Activated CD8-positive, alpha-beta memory T cell treated with anti-CD3 and anti-CD28 coated beads, Interleukin-2, amount 10 ng/mL, durations not matched to agents 7 days and 5 days (primary cell): ENCODE measurements at places on chromosomes 12 and 14.
A peak's percentile ranks its signal among the peaks of the same experiment; 100 is the strongest.

GRCh38 chr12:24898606-24899005, 50.3 kb downstream of the BCAT1 start:
- H3K27ac ChIP-seq, result no peak overlapping the region
- peaks cover 39% of the 10 kb centered on the region for H3K4me1 ChIP-seq
- H3K27me3 ChIP-seq, result peaks cover 3% of the 10 kb centered on the region
- no peak overlapping the region for H3K4me3 ChIP-seq
- DNase-seq, result no peak

GRCh38 chr14:97180304-97181200, 383.4 kb downstream of the VRK1 start:
- H3K36me3 ChIP-seq, result peaks cover 13% of the 10 kb centered on the region
- no peaks in the 10 kb centered on the region for H3K27me3 ChIP-seq
- no peak overlapping the region for H3K27ac ChIP-seq
- no peak overlapping the region for H3K4me3 ChIP-seq
- no peak for DNase-seq
- peaks cover 32% of the 10 kb centered on the region for H3K4me1 ChIP-seq

DNA sequence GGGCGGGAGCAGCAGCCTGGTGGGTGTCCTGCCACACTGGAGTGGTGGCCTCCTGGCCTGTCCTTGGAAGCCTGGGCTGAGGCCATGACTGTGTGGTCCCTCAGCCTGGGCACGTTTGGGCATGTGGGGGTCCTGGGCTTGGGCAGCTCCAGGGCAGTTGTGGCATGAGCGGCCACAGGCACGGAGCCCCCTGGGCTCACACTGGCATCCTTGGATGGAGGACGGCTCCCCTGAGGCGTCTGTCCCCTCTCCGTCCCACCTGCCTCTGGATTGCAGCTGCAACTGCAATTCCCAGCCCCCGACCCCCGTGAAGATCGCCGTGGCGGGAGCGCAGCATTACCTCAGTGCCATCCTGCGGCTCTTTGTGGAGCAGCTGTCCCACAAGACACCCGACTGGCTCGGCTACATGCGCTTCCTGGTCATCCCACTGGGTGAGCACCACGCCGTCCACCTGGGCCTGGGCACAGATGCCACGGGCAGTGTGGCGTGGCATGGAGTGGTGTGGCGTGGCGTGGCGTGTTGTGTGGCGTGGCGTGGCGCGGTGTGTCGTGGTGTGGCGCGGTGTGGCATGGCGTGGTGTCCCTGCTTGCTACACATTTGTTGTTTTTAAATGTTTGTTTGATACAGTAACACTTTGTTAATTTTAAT, 15.1 kb upstream of the TEX22 start:
- H3K27me3 ChIP-seq, result no peaks in the 10 kb centered on the region
- no peak overlapping the region for H3K27ac ChIP-seq
- no peaks in the 10 kb centered on the region for H3K4me1 ChIP-seq
- no peaks in the 10 kb centered on the region for H3K36me3 ChIP-seq

DNA sequence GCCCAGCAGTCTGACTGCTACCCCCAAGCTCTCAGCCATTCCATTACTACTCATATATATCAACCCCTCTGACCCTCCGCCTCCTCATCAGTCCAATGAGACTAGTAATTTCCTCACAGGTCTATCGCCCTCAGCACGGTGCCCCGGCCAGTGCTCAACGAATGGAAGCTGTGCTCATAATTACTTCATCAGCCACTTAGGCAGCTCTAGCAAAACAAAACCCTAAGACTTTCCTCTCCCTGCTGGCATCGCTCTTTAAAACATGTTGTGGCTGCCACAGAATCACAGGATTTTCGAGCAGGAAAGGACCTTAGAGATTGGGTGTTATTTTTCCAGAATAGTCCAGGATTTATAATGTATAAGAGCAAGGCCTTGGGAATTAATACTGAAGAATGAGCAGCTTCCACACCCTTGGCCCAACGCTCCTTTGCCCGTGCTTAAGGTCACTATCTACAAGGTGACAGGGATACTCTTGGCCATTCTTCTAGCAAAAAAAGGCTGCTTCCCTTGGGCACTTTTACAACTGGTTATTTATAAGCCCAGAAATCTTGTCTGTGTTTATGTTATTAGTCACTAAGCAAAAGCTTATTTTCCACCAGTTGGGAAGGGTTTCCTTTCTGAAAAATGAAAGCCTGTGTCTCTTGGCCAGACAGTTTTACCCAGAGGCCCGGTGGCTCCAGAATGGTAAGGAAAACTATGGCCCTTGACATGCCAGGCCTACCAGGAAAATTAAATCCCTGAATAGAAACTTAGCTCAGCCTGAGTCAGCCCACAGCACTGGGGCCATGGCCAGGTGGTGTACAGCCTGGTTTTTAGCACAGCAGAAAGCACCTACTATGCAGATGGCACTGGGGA, 47.9 kb downstream of the NUAK1 start:
- no peak overlapping the region for H3K27ac ChIP-seq
- no peaks in the 10 kb centered on the region for H3K36me3 ChIP-seq
- peaks cover 12% of the 10 kb centered on the region for H3K27me3 ChIP-seq
- H3K4me3 ChIP-seq, result no peak overlapping the region
- no peaks in the 10 kb centered on the region for H3K4me1 ChIP-seq
- no peak for DNase-seq

DNA sequence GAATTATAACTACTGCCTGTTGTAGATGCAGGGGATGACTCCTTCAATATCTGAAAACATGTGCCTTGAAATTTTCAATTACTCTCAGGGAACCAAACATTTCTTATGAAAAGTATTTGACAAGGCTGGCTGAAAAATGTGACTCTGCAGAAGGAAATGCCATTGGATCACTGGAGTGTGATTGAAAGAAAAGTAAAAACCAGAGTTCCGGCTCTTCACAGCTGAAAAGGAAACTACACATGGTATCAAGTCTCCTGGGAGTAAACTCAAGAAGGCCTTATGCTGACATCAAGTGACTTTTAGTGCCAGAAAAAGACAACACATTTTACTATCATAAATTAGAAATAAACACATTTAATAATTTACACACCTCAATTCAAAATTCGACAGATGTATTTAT, 693.0 kb downstream of the LRFN5 start:
- H3K4me1 ChIP-seq, result no peaks in the 10 kb centered on the region
- no peak overlapping the region for H3K27ac ChIP-seq
- H3K27me3 ChIP-seq, result no peaks in the 10 kb centered on the region
- no peaks in the 10 kb centered on the region for H3K36me3 ChIP-seq

GRCh38 chr12:71854594-71854993, 15.0 kb downstream of the TBC1D15 start:
- H3K36me3 ChIP-seq, result peaks cover 67% of the 10 kb centered on the region
- no peak overlapping the region for H3K27ac ChIP-seq
- no peak for DNase-seq
- H3K4me3 ChIP-seq, result no peak overlapping the region
- no peaks in the 10 kb centered on the region for H3K27me3 ChIP-seq
- H3K4me1 ChIP-seq, result no peaks in the 10 kb centered on the region

- no peak overlapping the region for H3K4me3 ChIP-seq
- peaks cover 21% of the 10 kb centered on the region for H3K4me1 ChIP-seq
- H3K36me3 ChIP-seq, result peaks cover 11% of the 10 kb centered on the region
- no peak for DNase-seq
- H3K27me3 ChIP-seq, result no peaks in the 10 kb centered on the region
Observed at GRCh38 chr12:76417116-76417515, 68.9 kb upstream of the BBS10 start.

- no peaks in the 10 kb centered on the region for H3K27me3 ChIP-seq
- DNase-seq, result no peak
- no peak overlapping the region for H3K27ac ChIP-seq
- peaks cover 74% of the 10 kb centered on the region for H3K36me3 ChIP-seq
- no peak overlapping the region for H3K4me3 ChIP-seq
Observed at GRCh38 chr14:50475460-50475859, 56.9 kb downstream of the MAP4K5 start.

- H3K4me1 ChIP-seq, result peaks cover 49% of the 10 kb centered on the region
- H3K36me3 ChIP-seq, result peaks cover 27% of the 10 kb centered on the region
Observed at GRCh38 chr12:94175763-94176668, 27.6 kb downstream of the PLXNC1 start.

DNA sequence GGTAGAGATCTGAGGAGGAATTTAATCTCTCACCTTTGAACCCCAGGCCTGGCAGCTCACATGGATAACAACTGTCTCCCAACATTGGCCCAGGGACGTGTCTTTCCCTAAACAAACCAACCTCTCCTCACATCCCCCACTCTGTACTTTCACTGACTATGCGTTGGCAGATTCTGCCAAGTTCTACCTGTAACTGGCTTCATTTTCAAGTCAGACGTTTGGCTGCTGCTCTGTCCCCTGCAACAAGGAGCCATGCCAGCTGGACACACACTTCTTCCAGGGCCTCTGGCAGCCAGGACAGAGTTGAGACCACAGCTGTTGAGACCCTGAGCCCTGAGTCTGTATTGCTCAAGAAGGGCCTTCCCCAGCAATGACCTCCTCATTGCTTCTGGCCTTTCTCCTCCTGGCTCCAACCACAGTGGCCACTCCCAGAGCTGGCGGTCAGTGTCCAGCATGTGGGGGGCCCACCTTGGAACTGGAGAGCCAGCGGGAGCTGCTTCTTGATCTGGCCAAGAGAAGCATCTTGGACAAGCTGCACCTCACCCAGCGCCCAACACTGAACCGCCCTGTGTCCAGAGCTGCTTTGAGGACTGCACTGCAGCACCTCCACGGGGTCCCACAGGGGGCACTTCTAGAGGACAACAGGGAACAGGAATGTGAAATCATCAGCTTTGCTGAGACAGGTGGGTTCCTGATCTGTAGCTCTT, at the start of gene INHBC:
TSS of gene INHBC (plus strand) at position 268 of the 707 bp plus-strand sequence. CDS start at position 371, 103 bp downstream.
- no peaks in the 10 kb centered on the region for H3K27me3 ChIP-seq
- H3K36me3 ChIP-seq, result peaks cover 3% of the 10 kb centered on the region
- H3K4me3 ChIP-seq, result peak within 1 kb of the TSS; percentile 68
- H3K27ac ChIP-seq, result peak within 1 kb of the TSS; percentile 89
- H3K4me1 ChIP-seq, result peaks cover 30% of the 10 kb centered on the region

- no peaks in the 10 kb centered on the region for H3K27me3 ChIP-seq
- H3K4me3 ChIP-seq, result no peak overlapping the region
- DNase-seq, result no peak
- H3K27ac ChIP-seq, result no peak overlapping the region
- H3K36me3 ChIP-seq, result no peaks in the 10 kb centered on the region
- H3K4me1 ChIP-seq, result no peaks in the 10 kb centered on the region
Observed at GRCh38 chr14:48333221-48333920, 658.0 kb upstream of the MDGA2 start.

GRCh38 chr12:61487728-61488127, 772.5 kb upstream of the USP15 start:
- no peak for DNase-seq
- H3K4me3 ChIP-seq, result no peak overlapping the region
- no peaks in the 10 kb centered on the region for H3K4me1 ChIP-seq
- H3K27ac ChIP-seq, result no peak overlapping the region

DNA sequence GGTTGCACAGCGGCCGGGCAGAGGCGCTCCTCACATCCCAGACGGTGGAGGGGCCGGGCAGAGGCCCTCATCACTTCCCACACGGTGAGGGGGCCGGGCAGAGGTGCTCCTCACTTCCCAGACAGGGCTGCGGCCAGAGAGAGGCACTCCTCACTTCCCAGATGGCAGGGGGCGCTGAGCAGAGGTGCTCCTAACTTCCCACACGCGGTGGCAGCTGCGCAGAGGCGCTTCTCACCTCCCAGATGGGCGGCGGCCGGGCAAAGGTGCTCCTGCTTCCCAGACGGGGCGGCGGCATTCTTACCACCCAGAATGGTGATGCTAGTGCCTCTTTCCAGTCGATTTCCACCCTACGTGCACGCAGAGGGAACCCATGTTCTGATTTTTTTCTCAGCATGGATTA, 304.4 kb downstream of the RGS6 start:
- no peaks in the 10 kb centered on the region for H3K36me3 ChIP-seq
- peaks cover 4% of the 10 kb centered on the region for H3K4me1 ChIP-seq
- no peak for DNase-seq
- H3K4me3 ChIP-seq, result no peak overlapping the region
- H3K27ac ChIP-seq, result no peak overlapping the region

DNA sequence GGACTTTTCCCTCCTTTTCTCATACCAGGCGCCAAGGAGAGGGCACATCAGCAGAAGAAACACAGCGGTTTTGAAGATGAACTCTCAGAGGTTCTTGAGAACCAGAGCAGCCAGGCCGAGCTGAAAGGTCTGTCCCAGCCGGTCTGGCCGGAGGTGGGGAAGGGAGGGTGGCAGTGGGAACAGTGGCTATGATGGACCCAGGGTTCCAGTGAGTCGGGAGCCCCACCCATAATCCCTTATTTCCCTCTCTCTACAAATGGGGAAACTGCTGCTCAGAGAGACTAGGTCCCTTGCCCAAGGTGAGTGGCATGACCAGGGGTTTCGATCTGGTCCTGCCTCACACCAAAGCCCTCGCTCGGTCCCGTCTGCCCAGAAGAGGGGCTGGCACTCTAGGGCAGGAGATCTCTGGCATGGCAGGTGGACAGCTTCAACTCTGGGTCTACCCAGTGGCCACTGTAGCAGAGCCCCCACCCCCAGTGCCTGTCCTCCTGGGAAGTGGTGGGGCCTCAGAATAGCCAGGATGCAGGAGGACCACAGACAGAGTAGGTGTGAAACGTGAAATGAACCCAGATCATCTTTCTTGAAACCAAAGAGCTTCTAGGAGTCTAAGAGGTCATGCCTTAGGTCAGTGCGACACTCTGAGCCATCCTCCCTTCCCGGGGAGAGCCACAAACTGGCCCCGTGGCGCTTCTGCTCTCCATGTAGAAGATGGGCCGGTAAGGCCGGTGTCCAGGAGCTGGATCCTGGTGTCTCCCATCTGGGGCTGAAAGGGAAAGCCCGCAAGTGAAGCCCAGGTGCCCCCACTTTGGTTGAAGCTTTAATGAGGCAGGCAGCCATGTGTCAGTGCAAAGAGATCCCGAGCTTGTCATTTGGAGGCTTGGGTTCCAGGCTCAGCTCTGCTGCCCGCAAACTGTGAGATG, 7.0 kb downstream of the CHGA start:
- H3K27ac ChIP-seq, result no peak overlapping the region
- H3K4me3 ChIP-seq, result no peak overlapping the region
- peaks cover 3% of the 10 kb centered on the region for H3K27me3 ChIP-seq
- no peak for DNase-seq
- H3K4me1 ChIP-seq, result no peaks in the 10 kb centered on the region
- H3K36me3 ChIP-seq, result no peaks in the 10 kb centered on the region

DNA sequence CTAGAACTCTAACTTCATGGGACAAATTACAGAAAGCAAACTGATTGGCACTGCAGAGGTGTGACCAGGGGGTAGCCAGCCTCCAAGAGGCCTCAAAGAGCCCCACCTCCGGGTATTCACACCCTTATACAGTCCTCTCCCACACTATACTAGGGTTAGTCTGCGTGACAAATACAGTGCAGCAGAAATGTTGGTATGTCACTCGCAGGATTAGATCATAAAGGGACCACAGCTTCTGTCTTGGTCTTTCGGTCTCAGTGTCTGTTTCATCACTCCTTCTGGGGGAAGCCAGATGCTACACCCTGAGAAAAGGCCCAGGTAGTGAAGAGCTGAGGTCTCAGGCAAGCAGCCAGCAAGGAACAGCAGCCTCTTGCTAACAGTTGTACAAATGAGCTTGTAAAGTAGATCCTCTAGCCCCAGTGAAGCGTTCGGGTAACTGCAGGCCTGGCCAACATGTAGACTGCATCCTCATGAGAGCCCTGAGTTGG, 68.9 kb upstream of the SAV1 start:
- no peak overlapping the region for H3K4me3 ChIP-seq
- peak; percentile 78 for DNase-seq
- H3K27ac ChIP-seq, result peak overlapping the region; percentile 85
- H3K36me3 ChIP-seq, result peaks cover 54% of the 10 kb centered on the region
- H3K27me3 ChIP-seq, result no peaks in the 10 kb centered on the region
- H3K4me1 ChIP-seq, result peaks cover 48% of the 10 kb centered on the region

- no peak overlapping the region for H3K27ac ChIP-seq
- peaks cover 12% of the 10 kb centered on the region for H3K27me3 ChIP-seq
- H3K4me1 ChIP-seq, result no peaks in the 10 kb centered on the region
- no peaks in the 10 kb centered on the region for H3K36me3 ChIP-seq
- no peak overlapping the region for H3K4me3 ChIP-seq
Observed at GRCh38 chr12:104792570-104792969, 165.5 kb downstream of the SLC41A2 start.
